ENCODE measurements at places on chromosomes 4 and X.

DNA sequence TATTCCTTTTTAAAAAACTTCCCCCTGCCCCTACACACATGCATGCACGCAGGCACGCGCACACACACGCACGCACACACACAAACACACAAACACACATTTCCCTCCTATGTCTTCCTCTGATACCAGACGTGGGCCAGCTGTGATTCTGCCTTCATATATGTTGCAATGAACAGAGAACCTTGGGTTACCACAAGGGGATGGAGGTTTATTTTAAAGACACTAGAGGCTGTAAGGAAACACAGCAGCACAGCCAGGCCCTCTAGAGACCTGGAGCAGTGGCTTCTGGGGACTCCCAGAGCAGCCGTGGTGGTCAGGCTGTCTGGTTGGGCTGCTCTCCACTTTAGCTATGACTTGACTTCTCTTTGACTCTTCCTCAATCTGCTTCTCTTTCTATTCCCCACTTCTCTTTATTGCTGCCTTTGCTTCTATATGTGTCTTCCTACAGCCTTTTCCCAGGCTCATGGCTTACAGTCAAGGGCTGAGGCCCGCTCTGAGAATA lies 3.2 kb upstream of the TLR10 start:
- DNase-seq = no peak

- no peak for DNase-seq
Measured at GRCh38 chr4:13209600-13209999, 274.5 kb downstream of the RAB28 start.

DNA sequence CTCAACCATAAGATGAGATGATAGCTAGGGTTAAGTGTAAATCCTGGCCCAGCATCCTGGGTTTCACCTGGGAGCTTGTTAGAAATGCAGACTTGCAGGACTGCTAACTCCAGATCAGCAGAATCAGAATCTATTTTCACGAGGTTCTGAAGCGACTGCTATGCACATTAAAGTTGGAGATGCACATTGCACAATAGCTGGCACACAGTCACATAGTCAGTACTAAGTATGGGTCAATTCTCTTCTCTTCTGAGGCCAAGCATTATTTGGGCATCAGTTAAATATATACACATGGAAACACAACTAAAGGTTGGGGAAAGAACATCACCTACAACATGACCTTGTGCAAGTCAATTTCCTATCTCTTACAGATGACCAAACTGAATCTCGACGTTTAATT lies 155.1 kb upstream of the FGF13 start:
- DNase-seq = no peak

GRCh38 chrX:30955687-30956086 lies 66.6 kb upstream of the TAB3 start:
- no peak for DNase-seq

GRCh38 chr4:24978291-24979075 lies 52.3 kb downstream of the LGI2 start:
- DNase-seq = no peak

DNA sequence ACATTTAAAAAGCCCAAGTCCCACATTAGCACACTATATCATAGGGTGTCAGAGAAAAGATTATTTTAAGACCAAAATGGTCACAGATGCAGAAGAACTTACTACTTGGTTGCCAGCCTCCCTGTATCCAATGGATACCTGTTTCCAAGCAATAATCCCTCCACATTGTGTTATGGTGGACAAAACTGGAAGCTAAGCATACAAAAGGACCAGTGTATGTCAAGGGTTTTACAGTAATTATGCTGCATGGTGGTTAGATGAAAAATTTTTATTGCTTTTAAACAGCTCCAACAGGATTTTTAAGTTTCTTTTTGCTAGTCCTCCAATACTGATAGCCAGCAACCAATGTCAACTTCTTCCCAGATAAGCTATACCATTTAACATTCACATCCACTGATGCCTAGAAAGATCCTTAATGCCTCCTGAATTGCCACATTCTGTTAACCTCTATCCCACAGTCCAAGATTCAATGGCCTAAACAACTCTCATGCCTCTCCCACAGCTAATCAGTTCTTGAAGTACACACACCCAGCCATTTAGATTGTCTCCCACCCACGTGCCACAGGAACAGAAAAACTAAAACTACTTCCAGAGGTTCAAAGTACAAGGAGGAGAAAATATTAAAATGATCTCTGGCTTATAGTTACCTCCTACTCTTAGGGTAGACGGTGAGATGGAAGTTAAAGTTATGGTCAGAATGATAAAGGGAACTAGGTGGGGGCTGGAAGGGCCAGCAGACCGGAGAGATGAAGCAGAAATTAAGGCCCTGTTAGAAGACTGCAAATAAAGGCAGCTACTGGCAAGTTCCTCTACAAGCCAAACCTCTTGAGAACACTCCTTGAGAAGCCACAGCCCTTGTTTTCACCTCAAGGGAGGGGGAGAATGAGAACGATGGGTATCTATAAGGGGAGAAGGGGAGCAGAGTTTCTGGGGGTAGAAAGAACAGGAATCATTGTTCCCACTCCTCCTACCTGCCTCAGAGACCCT lies 5.5 kb downstream of the MED14 start:
- no peak for DNase-seq

All from activated naive CD4-positive, alpha-beta T cell (primary cell).